ENCODE measurements at places on chromosomes 4 and X.

- DNase-seq: no peak
Measured at GRCh38 chr4:36115312-36115711, 129.0 kb downstream of the ARAP2 start.

GRCh38 chrX:46500054-46500453, 45.2 kb downstream of the ZNF674 start:
- no peak for DNase-seq

GRCh38 chr4:52202931-52203330, 151.8 kb downstream of the SPATA18 start:
- DNase-seq: no peak

- DNase-seq: no peak
Measured at GRCh38 chr4:36254371-36254770, 10.1 kb upstream of the ARAP2 start.

GRCh38 chrX:46628460-46629371, 55.2 kb downstream of the CHST7 start:
- peak; percentile 31 for DNase-seq

DNA sequence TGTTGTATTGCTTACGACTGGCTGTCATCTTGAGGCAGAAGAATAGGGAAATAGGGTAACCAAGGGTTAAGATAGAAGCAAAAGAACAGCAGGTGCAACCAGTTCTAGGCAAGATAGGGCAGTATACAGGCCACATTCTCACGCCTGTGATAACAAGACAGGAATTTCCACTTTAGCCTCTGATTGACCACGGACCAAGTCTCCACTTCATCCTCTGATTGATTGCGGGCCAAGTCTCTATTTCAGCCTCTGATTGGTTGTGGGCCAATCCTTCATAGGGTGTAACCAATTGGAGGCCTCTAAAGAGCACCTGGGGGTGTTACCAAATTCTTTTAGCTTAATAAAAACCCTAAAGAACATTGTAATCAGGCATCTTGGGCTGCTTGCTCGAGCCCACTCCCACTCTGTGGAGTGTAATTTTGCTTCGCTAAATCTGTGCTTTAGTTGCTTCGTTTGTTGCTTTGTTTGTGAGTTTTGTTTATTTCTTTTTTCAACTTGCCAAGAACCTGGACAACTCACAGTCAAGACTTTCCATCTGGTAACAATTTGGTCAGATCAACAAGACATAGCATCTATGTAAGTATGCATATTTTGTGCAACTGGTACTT, 8.7 kb upstream of the TBC1D9 start:
- no peak for DNase-seq

DNA sequence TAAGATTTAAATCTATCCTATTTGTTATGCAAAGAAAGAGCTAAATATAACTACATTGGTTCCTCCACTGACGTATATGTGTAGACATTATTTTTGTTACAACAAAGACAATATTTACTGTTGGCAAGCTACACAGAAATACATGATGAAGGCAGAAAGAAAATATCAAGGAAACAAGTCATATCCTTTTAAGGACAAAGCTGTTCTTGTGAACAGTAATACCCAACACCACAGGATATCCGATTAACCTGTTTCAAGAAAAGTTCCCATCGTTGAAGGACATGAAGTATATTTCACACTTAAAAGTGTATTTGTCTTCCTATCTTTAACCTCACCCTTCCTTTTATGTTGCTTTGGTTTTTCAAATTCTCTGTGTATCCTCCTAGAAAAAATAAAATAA, 235.8 kb upstream of the AADAT start:
- DNase-seq: no peak
